Muscle of back (tissue), 13 donors: ENCODE measurements at places on chromosomes 2 and 18. TPM values are rescaled to one million over a fixed set of nuclear protein-coding genes. Genes with fewer than 3 reads are reported as not detected.

DNA sequence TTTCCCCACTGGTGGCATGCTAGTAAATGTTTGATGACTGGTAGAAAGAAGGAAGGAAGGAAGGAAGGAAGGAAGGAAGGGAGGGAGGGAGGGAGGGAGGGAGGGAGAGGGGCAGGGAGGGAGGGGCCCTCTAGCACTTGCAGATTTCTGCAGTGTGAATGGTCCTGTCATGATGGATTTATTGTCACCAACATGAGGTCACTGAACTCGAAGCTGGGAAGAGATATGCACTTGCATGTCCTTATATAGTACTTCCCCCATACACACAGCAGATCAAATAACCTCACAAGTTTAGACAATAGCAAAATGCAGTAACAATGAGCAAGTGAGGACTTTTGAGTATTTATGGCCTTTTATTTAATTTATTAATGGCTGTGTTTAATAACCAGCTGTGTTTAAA lies 44.5 kb upstream of the CXCR4 start:
- no peak for DNase-seq

DNA sequence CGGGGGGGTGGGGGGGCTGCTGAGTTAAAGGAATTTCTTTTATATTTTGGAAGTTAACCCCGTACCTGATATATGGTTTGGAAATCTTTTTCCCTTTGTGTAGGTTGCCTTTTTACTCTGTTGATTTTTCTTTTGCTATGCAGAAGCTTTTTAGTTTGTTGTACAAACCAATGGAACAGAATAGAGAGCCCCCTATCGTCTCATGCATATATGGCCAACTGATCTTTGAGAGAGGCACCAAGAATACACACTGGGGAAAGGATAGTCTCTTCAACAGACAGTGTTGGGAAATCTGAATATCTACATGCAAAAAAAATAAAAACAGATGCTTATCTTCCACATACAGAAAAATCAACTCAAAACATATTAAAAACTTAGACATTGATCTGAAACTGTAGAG lies 647.8 kb upstream of the KLHL29 start:
- no peak for DNase-seq

DNA sequence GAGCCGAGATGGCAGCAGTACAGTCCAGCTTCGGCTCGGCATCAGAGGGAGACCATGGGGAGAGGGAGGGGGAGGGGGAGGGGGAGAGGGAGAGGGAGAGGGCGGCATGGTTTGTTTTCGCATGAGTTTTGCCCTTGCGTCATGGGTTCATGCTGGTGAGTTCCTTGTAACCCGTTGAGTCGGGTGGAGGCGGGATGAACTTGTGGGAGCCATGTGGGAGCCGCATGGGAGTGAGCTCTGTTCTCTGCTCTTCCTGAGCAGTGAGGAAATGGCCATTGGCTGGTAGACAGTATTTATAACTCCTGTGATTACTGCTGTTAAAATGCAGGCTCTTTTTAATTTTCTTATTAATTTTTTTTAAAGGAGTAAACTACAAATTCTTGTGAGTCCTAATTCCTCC lies 108.0 kb downstream of the CEP192 start:
- no peak for DNase-seq

GRCh38 chr2:176083796-176084261 lies at the start of gene EVX2:
TSS of gene EVX2 (minus strand) at chr2:176083962. CDS start at chr2:176083776, 186 bp downstream.
- DNase-seq = no peak

TSPYL6 gene
- polyA plus RNA-seq = not detected

SCN9A gene
- polyA plus RNA-seq = 2.2 TPM

SLC4A3 gene
- 6.1 TPM for polyA plus RNA-seq

ALK gene
- 0.36 TPM for polyA plus RNA-seq

DNA sequence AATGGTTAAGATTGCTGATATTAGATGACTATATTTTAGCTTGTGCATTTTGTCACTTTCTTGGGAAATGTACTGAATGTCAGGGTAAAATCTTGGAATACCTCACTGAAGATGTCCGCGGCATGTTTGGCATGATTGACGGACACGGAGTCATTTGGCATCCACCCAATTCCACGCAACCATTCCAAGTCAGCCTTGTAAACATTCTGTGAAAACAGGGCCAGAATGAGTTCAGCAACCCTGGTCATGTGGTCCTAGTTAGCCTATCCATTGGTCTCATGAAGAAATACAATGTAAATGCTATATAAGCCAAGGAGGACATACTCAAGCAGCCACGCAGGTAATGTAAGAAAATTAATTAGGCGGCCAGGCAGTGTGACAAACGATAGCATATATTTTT lies 159.5 kb downstream of the RIF1 start:
- DNase-seq = no peak

NAT8 gene
- polyA plus RNA-seq = 0.18 TPM

GRCh38 chr18:31857526-31858106 lies 85.3 kb downstream of the TRAPPC8 start:
- no peak for DNase-seq

GRCh38 chr2:239305771-239306170 lies 95.0 kb downstream of the HDAC4 start:
- no peak for DNase-seq

GRCh38 chr2:201093573-201093972 lies 21.8 kb downstream of the NDUFB3 start:
- DNase-seq = no peak

MTIF2 gene
- 22.4 TPM for polyA plus RNA-seq

DNA sequence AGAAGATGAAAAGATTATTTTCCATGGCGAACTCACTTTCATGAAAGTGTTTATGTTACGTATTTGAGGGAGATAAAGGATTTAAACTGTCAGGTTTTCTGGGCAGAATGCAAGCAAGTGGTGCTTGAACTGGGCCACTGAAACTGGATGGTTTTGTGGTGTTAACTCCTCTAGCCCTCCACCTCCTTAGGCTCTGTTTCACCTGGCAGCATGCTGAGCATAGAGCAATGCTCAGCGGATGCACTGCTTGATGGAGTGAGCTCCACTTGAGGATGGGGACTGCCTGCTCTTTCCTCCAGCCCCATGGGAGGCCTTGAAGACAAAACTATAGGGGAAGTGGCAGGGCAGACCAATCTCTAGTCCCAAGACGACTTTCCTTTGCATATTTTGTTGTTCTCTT lies 345.8 kb downstream of the TDRD15 start:
- no peak for DNase-seq

- DNase-seq = no peak
These were observed 8.3 kb upstream of the CASP10 start for GRCh38 chr2:201174687-201175086.
